ENCODE measurements at places on chromosomes 3 and 15. TPM values are rescaled to one million over a fixed set of nuclear protein-coding genes. Genes with fewer than 3 reads are reported as not detected.

The LRTM1 gene
- not detected for total RNA-seq

The FBN1 gene
- total RNA-seq: 0.34 TPM

The MAP2K5 gene
- 16.5 TPM for total RNA-seq

The RTP3 gene
- not detected for total RNA-seq

The FOXB1 gene
- total RNA-seq: 1.5 TPM

The ISL2 gene
- 0.19 TPM for total RNA-seq

The STRIT1 gene
- not detected for total RNA-seq

The CPNE4 gene
- not detected for total RNA-seq

The CCNL1 gene
- total RNA-seq: 144 TPM

The STRA6 gene
- total RNA-seq: not detected

The CPB1 gene
- total RNA-seq: not detected
